Fibroblast of the conjunctiva (primary cell): ENCODE measurements at places on chromosomes 11 and 22.

- DNase-seq, result no peak
These were observed 5.0 kb upstream of the ANO1 start for GRCh38 chr11:70072861-70073755.

- DNase-seq, result no peak
These were observed 53.2 kb downstream of the ALX4 start for GRCh38 chr11:44256673-44257291.

DNA sequence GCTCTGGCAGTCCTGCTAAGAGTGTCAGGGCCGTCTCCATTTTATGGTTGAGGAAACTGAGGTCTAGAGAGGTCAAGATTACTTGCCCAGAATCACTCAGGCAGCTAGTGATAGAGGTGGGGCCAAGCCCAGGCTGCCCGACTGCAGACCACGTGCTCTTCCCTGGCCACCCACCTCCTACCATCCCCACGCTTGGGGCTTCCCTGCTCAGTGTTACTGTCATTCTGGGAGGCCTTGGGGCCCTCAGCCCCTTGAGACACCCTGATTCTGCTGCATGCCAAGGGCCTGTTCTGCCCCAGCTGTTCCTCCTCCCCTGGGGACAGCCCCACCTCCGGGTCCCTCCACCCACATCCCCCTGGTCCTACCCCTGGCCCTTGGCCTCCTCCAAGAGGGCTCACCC, 17.2 kb upstream of the TAB1 start:
- no peak for DNase-seq

DNA sequence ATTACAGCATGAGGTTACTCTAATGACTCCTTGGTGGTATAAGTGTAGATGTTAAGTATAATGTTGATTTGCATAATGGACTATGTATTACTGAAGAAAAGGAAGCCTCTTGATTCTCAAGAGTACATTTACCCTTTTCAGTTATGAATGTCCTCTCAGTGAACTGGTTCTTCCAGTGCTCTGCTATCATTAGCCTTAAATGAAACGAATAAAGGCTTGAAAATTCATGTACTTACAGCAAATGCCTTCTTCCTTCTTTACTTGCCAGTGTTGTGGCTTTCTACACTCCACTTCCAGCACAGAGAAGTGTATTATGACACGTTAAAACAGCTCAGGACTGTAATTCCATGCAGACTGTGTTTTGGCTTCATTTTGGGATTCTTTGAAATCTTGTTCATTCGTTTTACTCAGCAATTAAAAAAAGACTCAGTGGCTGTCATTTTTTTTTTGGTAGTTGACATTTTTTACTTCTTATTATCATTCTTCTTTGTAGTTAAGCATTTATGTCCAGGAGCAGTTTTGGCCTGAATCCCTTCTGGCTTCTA, 96.9 kb downstream of the MTMR3 start:
- DNase-seq, result peak; percentile 18

- DNase-seq, result peak; percentile 49
These were observed 13.4 kb downstream of the SYT7 start for GRCh38 chr11:61567286-61568061.

DNA sequence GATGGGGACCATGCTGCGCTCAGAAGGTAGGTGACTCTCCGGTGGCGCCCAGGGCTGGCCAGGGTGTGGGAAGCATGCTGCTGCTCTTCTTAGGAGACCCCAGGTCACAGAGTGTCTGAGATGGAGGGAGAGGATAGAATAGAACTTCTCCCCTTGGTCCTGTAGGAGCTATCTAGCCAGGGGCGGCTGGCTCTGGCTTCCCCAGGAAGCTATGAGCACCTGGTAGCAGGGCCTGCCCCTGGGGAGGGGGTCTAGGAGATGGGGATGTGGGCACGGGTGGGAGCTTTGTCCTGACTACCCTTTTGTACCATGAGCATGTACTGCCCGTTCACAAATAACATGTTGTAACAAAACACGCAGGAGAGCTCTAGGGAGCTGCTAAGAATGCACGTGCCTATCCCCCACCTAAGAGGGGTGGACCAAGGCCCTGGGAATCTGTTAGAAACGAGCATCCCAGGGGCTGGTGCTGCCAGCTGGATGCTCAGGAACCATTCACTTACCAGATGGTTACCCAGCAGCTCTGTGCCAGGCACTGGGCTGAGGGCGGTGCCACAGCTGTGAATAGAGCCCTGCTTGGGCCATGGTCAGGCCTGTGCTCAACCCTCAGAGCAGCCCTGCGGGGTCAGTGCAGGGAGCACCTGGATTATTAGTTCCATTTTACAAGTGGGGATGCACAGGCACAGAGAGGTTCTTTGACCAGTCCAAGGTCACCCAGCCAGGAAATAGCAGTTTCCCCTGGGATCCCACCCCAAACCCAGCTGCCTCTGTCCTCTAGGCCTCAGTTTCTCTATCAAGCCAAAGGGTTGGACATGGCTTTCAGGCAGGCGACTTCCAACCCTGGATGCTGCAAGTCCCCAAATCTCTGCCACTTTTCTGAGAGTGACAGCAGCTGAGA, 2.2 kb downstream of the SLC39A13 start:
- DNase-seq, result no peak

DNA sequence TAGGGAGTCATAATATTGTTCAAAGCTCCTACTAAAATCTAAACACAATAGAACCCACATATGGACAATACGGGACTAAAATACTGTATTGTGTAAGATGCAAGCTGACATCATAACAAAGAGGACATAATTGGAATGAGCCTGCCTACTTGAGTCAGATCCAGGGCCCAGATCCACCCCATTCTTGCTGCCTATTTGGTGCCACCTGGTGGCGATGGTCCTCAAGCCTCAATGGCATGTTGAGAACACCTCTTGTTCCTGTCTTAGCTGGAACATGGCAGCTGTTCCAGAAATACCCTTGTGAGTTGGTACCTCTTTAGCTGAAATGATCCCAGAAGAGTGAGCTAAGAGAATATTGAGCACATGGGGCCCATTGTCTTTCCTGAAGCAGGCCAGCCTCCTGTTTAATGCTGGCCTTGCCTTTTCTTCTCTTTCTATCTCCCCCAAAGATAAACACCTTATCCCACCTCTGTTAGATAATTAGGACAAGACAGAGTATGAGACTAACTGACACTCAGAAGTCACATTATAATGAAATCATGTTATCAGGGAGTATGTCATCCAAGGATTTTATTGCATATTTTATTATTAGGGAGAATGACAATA, 680.9 kb upstream of the ANO5 start:
- DNase-seq, result peak; percentile 21

GRCh38 chr22:35577799-35578659, 37.4 kb downstream of the RASD2 start:
- DNase-seq, result no peak

- DNase-seq, result no peak
These were observed 35.5 kb downstream of the USP28 start for GRCh38 chr11:113839842-113840241.

- no peak for DNase-seq
These were observed 7.6 kb downstream of the SCYL1 start for GRCh38 chr11:65532388-65533064.

- no peak for DNase-seq
These were observed 38.0 kb upstream of the PICALM start for GRCh38 chr11:86106916-86107315.

DNA sequence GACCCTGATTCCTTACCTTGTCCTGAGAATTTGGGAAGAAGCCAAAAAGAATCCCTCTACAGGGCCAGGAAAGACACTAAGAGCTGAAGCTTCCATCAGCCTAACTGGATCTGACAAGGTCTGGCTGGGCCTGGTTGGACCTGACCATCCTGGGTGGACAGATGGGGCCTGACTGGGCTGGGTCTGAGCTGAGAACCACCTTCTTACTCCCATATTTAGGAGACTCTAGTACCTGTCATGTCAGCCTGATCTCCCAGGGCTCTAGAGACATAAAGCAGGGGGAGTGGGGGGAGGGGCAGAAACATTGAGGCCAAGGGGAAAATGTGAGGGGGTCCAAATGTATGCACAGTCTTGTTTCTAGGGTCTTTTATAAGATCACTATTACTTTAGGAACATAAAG, 129.9 kb downstream of the BUD13 start:
- DNase-seq, result no peak

DNA sequence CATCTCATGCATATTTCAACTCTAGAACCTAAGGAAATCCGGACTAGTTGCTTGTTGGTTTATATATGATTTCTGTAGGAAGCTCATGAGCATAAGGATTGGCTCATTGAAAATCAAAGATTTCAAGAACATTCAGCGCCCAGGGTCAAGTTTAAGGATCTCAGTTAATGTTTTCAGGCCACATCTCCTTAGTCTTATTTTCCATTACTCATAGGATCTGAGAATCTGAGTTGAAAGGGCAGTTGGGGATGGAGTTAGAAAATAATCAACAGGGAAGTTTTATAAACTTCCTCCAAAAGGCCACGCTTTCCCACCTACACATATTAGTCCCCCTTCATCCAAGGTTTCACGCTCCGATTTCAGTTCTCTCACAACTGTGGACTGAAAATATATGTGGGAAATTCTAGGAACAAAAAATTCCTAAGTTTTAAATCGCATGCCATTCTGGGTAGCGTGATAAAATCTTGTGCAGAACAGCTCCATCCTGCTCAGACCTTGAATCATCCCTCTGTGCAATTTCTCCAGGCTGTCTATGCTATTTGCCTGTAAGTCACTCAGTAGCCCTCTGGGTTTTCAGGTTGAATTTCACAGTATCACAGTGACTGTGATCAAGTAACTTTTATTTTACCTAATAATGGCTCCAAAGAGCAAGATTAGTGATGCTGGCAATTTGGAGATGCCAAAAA, 160.2 kb downstream of the KIRREL3 start:
- DNase-seq, result no peak

- DNase-seq, result no peak
These were observed 19.0 kb downstream of the RSF1 start for GRCh38 chr11:77801477-77801876.

- DNase-seq, result no peak
These were observed 2.8 kb upstream of the GALR3 start for GRCh38 chr22:37820350-37820749.

- no peak for DNase-seq
These were observed 704.1 kb upstream of the CCDC90B start for GRCh38 chr11:83990160-83990733.

DNA sequence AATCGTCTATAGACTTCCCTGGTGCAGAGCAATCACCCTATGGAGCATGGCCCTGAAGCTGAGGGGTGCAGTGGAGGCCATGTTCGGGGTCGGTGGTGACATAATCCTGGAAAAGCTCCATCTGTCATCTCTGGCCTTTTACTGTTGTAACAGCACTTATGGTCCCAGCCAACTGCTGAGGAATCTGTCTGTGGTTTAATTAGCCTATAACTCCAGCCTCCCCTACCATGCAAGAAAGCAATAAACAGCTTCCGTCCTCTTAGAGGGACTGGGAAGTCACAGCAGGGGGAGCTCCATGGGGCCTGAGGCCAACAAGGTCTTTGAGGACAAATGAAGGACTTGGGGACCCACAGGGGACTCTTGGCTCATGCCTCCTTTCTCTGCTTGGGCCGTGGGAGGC, 159.1 kb upstream of the NECTIN1 start:
- no peak for DNase-seq

DNA sequence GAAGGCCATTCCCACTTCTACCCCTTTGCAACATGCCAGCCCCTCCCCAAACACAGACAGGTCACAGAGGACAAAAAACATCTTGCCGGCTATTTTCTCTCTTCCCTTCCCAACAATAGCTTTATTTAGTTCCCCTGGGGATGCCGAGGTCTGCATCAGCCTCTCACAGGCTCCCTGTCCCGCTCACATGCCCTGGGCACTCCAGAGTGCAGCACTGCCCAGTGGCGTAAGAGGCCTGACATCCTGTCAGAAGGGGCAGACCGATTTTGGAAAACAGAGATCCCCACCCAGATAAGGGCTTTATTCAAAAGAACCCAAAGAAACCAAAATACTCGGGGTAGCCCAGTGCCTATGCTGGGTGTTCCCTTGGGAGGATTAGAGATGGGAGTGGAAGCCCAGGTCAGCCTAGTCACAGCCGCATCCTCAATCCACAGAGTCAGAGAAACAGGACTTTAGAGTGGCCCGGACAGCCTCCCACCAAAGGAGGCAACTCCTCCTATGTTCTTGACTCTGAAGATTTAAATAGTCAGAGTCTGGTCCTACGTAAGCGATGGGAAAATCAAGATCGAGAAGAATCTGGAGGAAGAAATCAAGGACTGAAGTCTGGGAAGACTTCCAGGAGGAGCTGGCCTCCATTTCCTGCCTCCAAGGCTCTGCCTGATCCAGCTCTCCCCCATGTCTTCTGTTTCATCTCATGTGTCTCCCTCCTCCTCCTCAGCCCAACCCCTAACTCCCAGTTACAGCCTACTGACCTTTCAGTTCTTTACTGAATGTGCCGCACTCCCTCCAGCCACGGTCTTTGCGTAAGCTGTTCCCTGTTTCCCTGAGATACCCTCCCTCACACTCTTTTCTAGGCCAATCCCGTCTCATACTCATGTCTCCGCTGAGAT, 129.3 kb downstream of the FBXO7 start:
- no peak for DNase-seq

- no peak for DNase-seq
These were observed 97.4 kb downstream of the NTM start for GRCh38 chr11:131467645-131468394.

- no peak for DNase-seq
These were observed 122.0 kb downstream of the SLC17A6 start for GRCh38 chr11:22460181-22460580.

GRCh38 chr11:90916706-90917105, 693.9 kb upstream of the CHORDC1 start:
- no peak for DNase-seq
